Amniotic epithelial cell (primary cell): ENCODE measurements at places on chromosomes 6 and 20.
A peak's percentile ranks its signal among the peaks of the same experiment; 100 is the strongest.

- peak; percentile 24 for DNase-seq
Observed at GRCh38 chr6:54846243-54846856, at the start of gene FAM83B. FAM83B (plus strand) TSS chr6:54846771; CDS start chr6:54870247, 23,476 bp downstream.

DNA sequence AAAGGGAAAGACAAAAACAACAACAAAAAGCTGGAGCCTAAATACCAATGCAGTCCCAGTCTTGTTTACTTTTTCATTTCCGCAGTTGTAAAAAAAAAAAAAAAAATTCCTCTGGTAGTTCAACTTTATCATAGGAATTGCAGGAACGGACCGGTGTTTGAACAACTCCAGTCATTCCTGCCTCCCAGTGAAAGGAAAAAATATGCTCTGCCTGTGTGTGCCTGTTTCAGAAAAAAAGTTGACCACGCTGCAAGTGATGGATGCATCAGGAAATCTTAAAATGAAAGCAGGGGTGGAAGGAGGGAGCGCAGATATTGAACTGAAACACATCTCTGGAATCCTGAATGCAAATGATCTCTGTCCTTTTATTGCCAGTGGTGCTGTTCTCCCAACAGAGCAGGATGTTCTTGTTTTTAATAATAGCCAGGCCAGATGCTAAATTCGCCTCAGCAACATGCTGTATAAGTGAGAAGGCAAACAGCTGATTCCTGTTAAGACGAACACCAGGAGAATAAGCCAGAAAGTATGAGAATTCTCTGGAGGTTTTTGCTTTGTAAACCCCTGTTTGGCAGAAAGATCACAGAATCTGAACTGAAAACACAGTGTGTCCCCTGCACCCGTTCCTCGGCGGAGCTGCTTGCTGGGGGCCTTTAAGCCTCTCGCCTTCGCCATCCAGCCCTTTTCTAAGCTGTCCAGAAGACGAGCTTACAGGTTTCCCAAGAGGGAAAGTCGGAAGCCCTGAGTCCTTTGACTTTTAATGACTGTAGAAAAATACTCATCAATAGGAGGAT lies 178.4 kb upstream of the SUPT3H start:
- peak; percentile 73 for DNase-seq

- no peak for DNase-seq
Observed at GRCh38 chr6:47042275-47042791, at the start of gene ADGRF1. ADGRF1 (minus strand) TSS chr6:47042332; CDS start chr6:47029061, 13,271 bp downstream.

DNA sequence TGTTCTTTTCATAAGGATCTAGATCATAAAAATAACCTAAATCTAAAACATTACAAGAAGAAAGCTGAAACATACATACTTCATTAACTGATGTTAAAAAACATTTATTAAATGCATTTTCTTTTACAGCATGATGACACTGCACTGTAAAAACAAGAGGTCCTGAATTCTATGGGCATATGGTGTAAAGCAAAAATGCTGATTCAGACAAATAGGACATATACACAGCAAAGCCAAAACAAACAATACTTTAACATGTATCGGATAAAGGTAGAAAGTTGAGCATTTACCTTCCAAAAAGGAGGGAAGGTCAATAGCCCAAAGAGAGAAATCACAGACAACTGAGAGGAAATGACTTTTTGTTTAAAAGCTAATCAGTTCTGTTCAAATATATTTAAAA lies 221.5 kb downstream of the RNGTT start:
- no peak for DNase-seq

GRCh38 chr6:138999949-139000725 lies 12.1 kb upstream of the REPS1 start:
- peak; percentile 40 for DNase-seq

DNA sequence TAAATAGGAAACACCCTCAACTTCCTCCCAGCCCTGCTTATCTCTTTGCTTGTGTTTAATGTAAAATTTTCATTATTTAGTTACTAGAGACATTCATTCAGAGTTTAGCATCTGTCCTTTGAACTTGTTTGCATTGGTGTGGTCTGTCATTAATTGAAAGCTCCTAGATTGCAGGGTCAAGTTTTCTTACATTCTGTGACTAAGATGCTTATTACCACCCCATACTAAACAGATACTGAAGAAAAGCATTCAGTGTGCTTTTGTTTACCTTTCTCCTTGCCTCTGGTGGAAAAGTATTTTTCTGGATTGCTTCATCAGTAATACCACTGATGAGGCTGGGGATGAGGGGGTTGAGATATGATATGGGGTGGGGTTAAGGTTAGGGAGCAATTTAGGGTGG lies 199.0 kb downstream of the SAMD5 start:
- no peak for DNase-seq

DNA sequence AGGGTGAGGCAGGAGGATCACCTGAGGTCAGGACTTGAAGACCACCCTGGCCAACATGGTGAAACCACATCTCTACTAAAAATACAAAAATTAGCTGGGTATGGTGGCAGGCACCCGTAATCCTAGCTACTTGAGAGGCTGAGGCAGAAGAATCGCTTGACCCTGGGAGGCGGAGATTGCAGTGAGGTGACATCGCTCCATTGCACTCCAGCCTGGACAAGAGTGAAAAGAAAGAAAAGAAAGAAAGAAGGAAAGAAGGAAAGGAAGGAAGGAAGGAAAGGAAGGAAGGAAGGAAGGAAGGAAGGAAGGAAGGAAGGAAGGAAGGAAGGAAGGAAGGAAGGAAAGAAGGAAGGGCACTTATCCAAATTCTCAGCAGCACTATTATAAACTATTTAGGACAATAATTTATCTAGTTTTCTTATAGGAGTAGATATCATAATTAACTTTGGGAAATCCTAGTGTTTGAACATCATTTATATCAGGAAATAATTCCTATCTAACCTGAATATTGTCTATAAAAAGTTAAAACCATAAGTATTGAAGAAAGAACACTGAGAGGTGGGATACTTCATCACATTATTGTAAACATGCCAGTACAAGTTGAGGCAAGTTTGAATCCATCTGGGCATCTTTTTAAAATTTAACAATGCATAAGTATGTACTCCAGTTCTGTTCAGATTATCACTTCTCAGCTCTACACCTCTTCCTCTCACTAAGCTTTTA lies 305.5 kb downstream of the SLC35F1 start:
- no peak for DNase-seq

- DNase-seq, result no peak
Observed at GRCh38 chr6:35782424-35782823, 1.6 kb downstream of the CLPSL1 start.

DNA sequence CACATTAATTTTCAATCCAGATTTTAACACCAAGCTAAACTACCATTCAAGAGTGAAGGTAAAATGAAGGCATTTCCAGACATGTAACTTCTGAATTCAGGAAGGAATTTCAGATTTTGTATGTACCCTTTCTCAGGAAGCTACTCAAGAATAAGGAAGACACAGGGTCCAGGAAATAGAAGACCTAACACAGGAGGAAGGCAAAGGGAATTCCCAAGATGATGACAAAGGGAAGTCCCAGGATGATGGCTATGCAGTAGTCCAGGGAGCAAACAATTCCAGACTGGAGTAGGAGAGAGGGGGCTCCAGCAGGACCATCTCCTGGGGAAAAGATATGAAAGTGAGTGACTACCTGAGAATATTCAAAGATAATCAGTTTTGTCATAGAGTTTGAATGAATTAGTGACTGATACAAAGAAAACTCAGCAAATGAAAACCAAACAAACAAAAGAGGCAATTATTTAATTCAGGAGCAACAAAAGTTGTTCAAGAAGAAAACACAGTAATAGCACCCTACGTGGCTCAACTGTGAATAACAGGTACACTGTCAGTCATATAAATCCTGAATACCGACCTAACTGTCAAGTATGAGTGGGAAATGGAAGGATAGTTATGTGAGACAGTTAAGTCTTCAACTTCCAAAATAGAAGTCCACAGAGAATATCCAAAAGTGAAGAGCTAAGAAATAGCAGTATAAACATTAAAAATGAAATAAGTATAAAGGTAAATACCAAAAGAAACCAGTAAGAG lies 4.0 kb downstream of the RNF24 start:
- DNase-seq, result no peak

GRCh38 chr6:127332383-127332961 lies 10.9 kb downstream of the ECHDC1 start:
- DNase-seq, result no peak

DNA sequence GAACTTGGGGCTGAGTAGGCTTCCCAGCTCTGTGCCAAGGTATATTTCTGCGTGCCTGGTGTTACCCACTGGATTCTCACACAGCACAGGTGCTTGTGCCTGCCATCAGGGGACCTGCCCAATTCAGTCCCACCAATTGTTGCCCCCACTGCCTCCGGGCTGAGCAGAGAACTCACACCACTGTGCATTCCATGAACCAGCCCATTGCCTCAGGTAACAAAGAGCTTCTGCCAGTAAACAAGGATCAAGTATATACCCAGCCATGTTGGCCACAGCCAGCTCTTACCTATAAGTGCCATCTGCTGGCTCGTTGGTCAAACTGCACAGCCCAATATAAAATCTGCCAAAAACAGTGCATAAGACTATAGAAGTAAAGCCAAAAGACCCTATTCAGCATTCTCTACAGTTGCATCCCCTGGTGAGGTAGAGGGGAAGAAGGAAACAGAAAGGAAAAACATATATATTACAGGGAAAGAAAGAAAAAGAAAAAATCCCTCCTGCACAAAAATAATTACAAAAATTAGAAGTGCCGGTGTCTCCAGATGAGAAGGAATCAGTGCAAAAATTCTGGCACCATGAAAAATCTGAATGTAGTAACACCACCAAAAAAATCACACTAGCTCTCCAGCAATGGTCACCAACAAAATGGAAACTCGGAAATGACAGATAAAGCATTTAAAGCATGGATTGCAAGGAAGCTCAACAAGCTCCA lies 241.4 kb downstream of the IBTK start:
- DNase-seq, result peak; percentile 59

DNA sequence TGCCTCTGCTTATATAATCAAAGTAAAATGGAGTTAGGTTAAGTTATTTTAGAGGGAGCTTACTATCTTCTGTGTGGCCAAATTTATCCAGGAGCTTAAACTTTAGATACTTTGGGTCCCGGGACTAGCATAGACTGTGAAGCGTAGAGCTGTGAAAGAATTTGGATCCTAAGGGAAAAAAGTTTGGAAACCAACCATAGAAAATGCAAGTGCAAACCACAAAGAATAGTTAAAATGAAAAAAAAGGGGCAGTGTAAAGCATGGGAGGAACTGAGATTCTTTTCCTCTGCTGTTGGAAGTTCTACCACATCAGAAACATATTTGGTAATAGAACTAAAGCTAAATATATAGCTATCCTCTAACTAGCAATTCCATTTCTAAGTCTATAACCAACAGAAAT lies 232.2 kb upstream of the FLRT3 start:
- no peak for DNase-seq

DNA sequence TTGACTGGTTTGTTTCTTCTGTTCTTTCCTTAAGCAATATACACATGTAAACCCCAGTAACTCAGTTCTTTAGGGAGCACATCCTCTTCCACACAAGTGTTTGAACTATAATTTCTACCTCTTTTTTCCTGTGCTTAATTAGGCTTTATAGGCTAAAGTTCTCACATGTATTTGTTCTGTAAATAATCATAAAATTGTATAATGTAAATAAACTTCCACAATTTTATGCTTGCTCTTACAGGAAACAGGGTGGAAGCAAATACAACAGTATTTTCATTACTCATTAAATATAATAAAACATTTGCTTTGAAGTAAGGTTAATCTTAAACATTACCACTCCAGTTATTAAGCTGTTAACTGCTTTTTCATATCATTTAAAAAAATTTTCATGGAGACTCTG lies 26.9 kb downstream of the GPRC6A start:
- no peak for DNase-seq

DNA sequence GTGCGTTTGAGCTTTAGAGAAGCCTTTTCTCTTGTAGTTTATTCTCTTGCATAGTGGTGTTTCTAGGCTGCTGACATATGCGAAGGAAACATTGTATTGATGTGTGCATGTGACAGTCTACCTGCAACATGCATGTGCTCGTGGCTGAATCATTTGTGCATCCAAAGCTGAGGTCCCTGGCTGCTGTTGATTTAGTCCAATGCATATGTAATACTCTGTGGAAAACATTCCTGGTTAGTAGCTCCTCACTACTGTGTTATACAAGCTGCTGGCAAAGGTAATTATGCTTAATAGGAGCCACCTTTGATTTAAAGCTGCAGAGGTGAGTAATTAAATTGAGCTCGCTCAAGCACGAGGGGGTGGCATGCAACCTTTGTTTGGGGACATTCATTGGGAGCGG lies 24.5 kb downstream of the TSHZ2 start:
- DNase-seq, result no peak

- DNase-seq, result peak; percentile 89
Observed at GRCh38 chr6:118705544-118706491, 54.4 kb upstream of the CEP85L start.

- no peak for DNase-seq
Observed at GRCh38 chr6:108578166-108578565, 17.4 kb downstream of the FOXO3 start.

- no peak for DNase-seq
Observed at GRCh38 chr6:132785936-132786335, 12.5 kb downstream of the SLC18B1 start.

DNA sequence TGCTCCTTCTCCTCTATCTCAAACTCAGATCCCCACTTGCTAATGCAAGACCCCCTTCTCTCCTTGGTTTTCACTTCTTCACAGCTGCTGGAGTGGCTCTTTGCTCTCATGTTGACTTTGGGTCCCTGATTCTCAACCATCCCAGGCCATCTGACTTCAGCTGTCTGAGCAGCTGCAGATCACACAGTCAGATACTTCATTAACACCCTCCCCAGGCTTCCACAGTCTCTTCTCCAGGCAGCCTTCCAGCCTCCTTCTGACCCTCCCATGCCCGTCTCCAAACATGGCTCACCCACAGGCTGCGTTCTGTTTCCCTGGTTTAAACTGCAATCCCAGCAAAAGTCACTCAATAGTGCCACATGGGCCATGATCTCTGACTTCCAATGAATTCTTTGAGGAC lies 65.4 kb downstream of the HIVEP2 start:
- DNase-seq, result no peak

DNA sequence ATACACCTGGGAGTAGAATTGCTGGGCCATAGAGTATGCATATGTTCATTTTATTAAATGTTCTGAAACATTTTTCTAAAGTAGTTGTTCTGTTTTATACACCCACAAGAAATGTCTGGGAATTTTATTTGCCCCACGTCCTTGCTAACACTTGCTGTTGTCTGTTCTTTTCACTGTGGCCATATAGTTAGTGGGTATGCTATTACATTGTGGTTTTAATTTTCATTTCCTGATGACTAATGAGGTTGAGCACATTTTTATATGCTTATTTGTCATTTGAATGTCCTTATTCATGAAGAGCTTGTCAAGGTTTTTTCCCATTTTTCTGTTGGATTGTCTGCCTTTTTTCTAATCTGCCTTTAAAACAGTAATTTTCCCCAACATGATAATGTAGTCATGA lies 41.5 kb upstream of the TGM3 start:
- DNase-seq, result no peak

DNA sequence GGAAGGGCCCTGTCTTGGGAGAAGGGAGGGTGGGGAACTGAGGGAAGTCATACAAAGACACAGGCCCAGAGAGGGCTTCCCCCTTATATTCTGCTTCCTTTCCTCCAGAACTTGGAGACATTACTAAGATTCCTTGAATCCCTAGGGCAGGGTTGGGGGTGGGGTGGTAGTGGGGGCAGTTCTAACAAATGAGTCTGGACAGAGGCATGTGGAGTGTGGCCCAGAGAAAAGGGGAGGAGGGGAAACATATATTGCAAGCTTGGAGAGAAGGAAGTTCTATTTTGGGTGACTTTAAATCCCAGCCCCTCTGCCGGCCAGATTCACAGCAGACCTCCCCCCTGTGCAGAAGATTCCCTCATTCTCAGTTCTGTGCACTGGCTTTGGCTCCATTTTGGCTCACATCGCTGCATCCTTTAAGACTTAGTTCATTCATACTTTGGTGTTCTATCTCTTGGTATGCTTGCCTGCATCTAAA lies 43.7 kb downstream of the DAAM2 start:
- no peak for DNase-seq

GRCh38 chr20:39878320-39878719 lies 810.7 kb downstream of the MAFB start:
- no peak for DNase-seq
